Skeletal muscle cell (primary cell): ENCODE measurements at places on chromosomes 3 and 15.

- DNase-seq = peak; percentile 83
These were observed 48.0 kb upstream of the RAB6B start for GRCh38 chr3:133943639-133944141.

DNA sequence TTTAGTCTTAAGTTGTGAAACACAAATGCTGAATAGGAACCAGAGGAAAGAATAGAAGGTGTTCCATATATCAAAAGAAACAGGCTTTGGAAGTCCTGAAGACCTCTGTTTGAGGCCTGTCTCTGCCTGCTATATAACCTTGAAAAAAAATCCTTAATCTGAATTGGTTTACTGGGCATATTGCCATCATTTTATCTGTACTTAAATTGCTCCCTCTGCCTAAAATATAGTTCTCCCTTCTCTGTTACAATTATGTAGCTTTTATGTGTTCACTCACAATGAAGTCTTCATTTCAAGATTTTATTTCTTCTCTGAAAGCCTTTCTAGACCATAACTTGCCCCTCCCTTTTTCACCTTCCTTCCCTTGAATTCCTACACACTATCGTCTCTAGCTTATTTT, 21.2 kb downstream of the ARL13B start:
- DNase-seq = no peak

GRCh38 chr3:153944084-153944483, 177.1 kb upstream of the ARHGEF26 start:
- no peak for DNase-seq

DNA sequence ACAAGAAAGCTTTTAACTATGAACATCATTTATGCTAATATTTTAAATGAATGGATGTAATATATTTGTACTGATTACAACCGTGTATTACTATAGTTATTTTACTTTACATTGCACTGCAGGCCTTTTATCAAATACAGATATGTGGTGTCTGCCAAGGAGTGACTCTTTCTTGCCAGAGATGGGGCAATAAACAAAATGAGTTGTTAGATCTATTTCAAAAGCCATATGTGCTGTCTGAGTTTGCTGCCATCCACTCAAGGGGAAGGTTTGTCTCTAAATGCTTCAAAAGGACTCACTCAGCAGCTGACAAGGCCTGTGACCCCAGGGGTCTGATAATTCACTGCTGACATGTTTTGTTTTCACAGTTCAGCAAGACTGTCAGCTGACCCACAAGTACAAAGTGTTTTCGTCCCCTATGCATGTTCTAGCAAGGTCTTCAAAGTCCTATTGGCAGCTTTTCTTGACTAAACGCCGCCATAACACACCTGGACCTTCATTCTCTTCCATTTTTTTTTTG, 41.3 kb upstream of the ZBED2 start:
- DNase-seq = no peak

DNA sequence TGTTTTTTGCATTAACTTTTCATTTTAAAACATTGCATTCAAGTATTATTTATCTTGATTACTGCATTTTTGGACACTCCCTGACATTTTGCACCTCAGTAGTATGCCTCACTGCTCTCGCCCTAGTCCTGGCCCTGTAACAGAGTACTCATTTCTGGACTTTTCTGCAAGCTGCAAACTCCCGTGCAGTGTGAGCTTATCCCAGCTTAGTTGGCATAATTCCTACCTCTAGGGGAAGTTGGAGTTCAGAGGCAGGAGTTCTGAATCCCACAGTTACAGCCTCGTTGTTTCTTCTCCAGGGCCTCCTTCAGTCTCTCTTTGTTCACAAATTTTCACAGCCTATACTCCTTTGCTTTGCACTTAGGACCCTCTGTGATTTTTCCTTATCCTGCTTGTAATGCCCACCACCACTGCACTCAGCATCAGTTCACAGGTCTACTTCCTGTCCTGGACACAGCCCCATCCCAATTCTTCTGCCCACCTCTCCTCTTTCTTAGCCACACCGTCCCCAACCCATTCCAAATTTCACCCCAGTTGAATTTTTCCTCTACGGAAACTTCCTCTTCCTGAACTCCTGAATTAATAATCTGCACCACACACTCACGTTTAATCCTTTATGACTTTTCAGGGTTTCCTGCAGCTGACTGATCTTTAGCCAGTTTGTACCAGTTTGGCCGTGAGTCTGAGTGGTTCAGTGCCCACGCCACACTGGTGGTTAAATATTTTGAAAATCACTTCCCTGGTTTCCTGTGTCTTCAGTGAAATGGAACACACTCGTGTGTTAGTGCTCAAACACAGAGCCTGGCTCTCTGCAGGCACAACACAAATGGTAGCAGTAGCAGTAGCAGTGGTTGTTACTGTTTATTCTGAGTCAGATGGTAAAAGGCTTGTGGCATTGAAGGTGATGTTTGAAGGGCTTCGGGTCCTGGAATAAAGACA, 6.3 kb upstream of the CTSH start:
- DNase-seq = no peak
